NCI-H1417 treated with DMSO at 0.1 percent for 48 hours (cell line): ENCODE measurements at places on chromosomes 1 and 21.
A peak's percentile ranks its signal among the peaks of the same experiment; 100 is the strongest.

DNA sequence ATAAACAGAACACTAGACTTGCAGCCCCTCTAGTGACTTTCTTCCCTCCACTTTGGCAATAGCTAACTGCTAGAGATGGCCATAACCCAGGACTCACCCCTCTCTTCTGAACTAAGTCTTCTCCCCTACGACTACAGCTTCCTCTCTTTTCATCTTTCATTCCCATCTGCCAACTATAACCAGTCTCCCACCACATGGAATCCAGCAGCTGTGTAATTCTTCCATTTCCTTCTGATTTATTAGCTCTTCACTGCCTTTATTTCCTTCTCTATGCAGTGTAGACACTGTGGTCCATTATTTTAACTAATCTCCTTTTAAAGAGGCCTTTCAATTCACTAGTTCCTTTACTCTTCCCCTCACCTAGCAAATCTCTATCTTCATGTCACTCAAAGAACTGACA lies 13.4 kb upstream of the KCNK1 start:
- no peak for DNase-seq

DNA sequence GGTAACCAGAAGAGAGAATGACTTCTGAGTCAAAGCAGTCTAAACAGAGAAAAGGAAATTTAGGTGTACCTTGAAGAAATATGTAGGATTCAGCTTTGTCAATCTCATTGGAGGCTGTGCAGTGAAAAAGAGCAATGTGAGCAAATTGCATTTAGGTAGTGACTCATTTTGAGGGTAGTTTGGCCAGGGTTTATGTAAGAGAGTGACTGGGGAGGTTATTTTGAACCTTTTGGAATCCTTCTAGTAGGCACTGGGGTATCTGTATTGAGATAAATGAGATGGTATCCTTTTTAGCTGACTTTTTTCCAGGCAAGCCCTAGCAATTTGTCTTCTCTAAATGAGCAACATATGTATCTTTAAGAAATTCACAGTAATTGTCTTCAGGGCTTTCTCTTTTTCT lies 95.9 kb downstream of the DISP1 start:
- DNase-seq = no peak

GRCh38 chr21:37711836-37712568 lies 204.3 kb downstream of the KCNJ6 start:
- peak; percentile 26 for DNase-seq

GRCh38 chr21:26131554-26131953 lies 39.0 kb downstream of the APP start:
- DNase-seq = no peak

- no peak for DNase-seq
These were observed 316.8 kb downstream of the PTBP2 start for GRCh38 chr1:97038410-97038809.

DNA sequence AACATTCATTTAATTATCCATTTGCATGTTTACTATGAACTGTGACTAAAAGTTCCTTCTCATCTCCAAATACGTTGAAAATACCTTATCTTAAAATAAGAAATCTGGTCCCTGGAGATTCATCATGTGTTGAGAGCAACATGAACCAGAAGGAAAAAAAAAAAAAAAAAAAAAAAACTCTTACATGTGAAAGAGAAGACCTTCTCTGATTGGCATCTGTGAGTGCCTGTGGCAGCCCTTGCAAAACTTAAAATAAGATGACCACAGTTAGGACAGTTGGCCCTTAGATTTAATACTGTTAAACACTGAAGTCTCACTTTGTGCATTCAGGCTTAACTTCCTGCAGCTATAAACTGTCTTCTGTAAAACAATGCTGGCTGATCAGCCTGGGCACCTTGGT lies 1395.2 kb upstream of the ADGRL4 start:
- DNase-seq = no peak

DNA sequence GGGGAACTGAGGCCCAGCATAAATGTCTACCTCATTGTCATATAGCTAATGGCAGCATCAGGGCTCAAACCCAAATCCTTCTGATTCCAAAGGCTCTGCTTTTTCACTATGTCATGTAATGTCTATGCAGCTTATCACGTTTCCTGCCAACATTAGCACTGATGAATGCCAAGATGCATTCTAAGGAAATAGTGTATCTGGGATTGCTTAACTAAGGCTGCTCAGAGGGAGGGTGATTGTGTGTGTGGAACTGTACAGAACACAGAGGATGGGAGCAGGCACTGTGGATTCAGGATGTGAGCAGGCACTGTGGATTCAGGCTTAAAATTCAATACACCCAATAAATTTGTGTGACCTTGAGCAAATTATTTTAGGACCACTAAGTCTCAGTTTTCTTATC lies 456.4 kb upstream of the DEPDC1 start:
- DNase-seq = no peak

- no peak for DNase-seq
These were observed 53.1 kb upstream of the GPR25 start for GRCh38 chr1:200819726-200820125.

- DNase-seq = no peak
These were observed 468.8 kb downstream of the CAMTA1 start for GRCh38 chr1:7253988-7254587.

- no peak for DNase-seq
These were observed 43.1 kb upstream of the CLSTN1 start for GRCh38 chr1:9866836-9867235.

DNA sequence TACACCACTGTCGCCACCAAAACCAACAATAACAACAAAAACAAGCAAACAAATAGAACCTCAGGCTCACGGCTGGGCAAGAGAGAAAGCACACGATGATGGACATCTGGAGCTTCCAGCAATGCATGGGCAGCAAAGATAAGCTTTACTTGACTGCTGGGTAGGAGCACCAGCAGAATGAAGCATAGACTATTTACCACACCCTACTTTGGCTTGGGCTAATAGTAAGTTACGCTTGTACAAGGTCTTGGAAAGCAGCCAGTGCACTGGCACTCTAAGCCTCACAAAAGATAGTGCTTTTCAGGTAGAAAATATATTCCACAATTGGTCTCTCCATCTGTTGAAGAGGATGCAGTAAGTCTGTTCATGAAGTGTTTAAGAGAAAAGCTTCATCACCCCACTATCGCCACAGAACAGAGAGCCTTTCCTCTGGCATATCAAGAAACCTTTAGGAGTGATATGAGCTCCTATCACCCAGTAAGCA lies 13.6 kb downstream of the ADIPOR1 start:
- DNase-seq = no peak

GRCh38 chr1:147840909-147841308 lies 61.7 kb upstream of the GJA8 start:
- no peak for DNase-seq

- no peak for DNase-seq
These were observed 38.0 kb downstream of the NUAK2 start for GRCh38 chr1:205283270-205284147.

DNA sequence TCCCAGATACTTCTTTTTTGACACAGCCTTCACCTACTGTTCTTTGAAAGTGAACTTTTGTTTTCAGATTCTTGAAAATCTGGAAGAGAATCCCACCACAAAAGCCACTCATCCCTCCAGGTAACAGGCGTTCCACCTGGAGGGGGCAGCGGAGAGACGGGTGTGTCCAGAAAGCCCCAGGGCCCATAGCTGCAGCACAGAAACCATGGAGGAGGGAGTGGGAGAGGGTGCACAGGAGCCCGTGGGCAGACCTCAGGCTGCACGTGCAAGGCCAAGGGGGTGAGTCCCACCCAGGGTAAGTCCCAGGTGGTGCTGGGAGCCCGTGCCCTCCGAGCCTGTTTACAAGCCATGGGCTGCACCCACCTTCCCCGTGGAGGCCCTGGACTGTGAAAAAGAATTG lies 86.5 kb downstream of the PSMG1 start:
- DNase-seq = no peak

- no peak for DNase-seq
These were observed 184.8 kb upstream of the VAMP3 start for GRCh38 chr1:7586031-7586941.

- no peak for DNase-seq
These were observed 17.9 kb upstream of the MIIP start for GRCh38 chr1:12001249-12001917.

- no peak for DNase-seq
These were observed 7.0 kb downstream of the TACSTD2 start for GRCh38 chr1:58570094-58570493.

- DNase-seq = no peak
These were observed 3.9 kb upstream of the CACNA1S start for GRCh38 chr1:201116091-201116490.

DNA sequence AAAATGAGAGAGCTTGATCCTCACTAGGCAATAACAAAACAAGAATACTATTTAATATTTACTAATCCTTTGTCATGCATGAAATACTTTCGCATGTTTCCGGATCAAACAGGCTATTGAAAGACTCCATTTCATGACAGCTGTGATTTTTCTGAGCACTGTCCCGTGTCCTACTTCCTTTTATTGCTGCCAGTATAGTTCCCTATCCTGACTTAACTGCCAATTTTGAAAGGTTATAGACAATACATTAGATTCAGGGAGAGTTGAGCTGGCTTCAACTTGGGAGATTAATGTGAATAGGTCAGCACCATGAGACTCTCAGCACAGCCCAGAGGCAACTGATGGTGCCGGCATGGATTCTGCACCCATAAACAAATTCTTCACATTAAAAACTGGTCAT lies 225.8 kb downstream of the VAV3 start:
- no peak for DNase-seq

GRCh38 chr21:34583926-34584563 lies 30.9 kb downstream of the RCAN1 start:
- DNase-seq = no peak

DNA sequence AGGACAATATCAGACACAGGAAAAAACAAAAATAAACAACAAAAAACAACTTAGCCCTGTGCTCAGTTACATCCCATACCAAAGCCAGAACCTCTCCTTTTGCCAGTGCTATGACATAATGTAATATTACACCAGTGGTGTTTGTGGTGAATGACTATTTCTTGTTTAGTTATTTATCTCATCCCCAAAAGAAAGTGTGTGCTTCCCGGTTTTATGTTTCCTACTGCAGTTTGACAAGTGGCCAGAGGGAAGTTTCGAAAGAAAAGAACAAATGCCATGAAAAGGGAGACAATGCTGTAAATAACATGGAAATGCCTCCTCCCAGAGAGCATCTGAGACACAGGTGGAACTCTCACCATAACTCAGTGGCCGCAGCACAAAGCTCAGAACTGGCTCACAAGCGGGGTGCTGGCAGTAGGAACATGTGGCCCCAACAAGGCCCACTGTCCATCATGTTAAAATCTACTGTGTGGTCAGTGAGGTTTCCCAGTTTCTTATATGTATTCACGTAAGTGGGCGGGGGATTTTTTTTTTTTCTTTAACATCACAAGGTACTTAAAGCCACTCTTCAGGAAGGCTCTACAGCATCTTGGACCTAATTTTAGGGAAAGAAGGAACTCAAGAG lies 158.2 kb downstream of the BARHL2 start:
- no peak for DNase-seq

DNA sequence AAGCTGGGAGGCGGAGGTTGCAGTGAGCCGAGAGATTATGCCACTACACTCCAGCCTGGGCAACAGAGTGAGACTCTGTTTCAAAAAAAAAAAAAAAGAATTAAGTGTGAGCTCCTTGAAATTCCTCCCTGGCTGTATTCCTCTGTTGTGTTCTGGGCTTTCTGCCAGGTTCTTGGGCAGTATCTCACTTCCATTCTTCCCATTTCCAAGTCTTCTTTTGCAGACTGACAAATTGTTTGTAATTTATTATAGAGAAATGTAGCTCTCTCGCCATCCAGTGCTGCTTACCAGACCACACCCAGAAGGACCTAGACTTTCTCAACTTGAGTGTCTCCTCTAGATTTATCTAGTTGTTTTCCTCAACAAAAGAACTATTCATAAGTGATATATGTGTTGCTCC lies 105.0 kb upstream of the ADGRL2 start:
- DNase-seq = no peak

DNA sequence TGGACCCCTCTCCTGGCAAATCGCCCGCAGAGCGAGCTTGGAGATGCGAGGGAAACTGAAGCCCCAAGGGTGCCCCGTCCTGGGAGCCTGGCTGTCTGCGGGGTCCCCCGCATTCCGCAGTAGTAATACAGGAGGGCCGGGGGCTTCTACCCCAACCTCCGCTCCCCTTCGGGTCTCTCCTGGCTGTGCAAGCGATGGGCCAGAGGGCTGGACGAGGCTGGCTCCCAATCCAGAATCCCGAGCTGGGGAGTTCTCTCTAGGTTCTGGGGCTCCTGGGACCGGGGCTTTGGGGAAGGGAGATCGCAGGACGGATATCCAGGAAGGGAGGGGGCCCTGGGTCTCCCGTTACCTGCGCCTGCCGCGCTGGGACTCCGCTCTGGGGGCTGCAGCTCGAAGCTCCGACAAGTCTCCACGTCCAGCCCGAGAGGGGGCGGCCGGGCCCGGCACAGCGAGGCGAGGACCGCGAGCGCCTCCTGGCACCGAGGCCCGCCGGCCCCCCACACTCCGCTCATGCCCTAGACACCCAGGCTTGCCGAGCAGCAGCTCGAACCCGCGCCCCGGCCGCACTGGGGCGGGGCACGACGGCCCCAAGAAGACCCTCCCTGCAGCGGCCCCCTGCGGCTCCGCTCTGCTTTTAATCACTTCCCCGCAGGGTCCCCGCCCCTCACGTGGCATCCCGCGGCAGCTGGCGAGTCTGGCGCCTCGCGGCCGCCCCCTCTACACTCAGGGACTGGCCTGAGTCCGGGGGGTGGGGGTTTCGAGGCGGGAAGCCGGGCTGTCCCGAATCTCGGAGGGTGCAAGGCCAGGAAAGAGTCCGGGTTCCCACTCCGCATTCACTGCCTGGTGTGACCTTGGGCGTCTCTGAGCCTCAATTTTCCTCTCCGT lies at the start of gene SYT6:
Gene SYT6 (minus strand): TSS at position 609 of the 885 bp plus-strand sequence. CDS start 97 bp downstream, at position 512.
- DNase-seq = no peak

GRCh38 chr21:29372063-29372802 lies 73.5 kb downstream of the BACH1 start:
- peak; percentile 47 for DNase-seq

DNA sequence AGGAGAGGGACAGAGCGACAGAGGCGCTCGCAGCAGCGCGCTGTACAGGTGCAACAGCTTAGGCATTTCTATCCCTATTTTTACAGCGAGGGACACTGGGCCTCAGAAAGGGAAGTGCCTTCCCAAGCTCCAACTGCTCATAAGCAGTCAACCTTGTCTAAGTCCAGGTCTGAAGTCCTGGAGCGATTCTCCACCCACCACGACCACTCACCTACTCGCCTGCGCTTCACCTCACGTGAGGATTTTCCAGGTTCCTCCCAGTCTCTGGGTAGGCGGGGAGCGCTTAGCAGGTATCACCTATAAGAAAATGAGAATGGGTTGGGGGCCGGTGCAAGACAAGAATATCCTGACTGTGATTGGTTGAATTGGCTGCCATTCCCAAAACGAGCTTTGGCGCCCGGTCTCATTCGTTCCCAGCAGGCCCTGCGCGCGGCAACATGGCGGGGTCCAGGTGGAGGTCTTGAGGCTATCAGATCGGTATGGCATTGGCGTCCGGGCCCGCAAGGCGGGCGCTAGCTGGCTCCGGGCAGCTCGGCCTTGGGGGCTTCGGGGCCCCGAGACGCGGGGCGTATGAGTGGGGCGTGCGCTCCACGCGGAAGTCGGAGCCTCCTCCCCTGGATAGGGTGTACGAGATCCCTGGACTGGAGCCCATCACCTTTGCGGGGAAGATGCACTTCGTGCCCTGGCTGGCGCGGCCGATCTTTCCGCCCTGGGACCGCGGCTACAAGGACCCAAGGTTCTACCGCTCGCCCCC lies at the start of the genes CYB5RL and MRPL37:
Gene CYB5RL (minus strand): TSS at position 266 of the 754 bp plus-strand sequence. CDS start 4,414 bp downstream, outside the sequence.
Gene MRPL37 (plus strand): TSS at position 403 of the 754 bp plus-strand sequence. CDS start 77 bp downstream, at position 480.
- DNase-seq = peak; percentile 91
